Left colon (tissue), 2 donors: ENCODE measurements at places on chromosomes 5 and 9.

- no peak for DNase-seq
Measured at GRCh38 chr9:129640086-129640870, 1.7 kb downstream of the ASB6 start.

- DNase-seq: no peak
Measured at GRCh38 chr9:115882911-115883310, 270.7 kb upstream of the PAPPA start.

- no peak for DNase-seq
Measured at GRCh38 chr5:80149161-80149609, 106.7 kb downstream of the SERINC5 start.

DNA sequence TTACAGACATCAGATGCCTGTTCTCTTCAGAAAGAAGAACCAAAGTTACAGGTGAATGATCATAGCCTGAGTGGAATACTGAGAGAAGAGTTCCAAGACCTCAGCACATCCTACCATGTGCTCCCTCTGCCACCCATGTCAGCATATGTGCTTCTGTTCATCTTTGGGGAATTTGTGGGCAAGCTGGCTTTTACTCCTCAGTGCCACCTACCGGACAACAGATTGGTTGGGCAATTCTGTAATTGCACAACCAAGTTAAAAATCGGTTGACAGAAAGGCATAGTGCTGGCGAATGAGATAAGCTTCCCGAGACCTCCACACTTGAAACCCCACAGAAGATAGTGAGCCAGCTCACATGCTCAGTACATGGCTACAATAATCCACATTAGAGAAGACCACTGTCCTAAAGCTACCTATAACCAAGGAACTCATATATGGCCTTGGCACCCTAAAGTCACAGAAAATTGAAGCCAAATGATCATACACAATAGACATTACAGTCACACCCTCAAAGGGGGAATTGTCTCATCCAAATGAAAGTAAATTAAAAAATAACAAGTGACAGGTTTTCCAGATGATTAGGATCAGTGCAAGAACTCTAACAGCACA is 1238.0 kb upstream of the NUDT12 start:
- no peak for DNase-seq

DNA sequence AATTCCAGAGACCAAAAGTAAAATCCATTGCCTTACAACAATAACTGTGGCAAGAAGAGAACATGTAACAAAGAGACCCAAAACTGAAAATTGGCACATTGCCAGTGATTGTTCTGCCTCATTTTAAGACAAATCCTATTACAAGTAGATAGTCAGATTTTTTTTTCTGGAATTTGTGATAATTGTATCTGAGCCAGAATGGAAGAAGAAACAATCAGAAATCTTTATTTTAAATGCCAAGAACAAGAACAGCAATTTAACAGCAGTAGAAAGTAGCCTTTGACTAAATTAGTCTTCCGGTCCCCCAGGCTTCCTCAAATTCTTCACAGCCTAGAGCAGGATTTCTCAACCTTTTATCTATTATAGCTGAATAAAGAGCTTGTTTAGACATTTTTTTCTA is 106.7 kb upstream of the PTPN3 start:
- no peak for DNase-seq

DNA sequence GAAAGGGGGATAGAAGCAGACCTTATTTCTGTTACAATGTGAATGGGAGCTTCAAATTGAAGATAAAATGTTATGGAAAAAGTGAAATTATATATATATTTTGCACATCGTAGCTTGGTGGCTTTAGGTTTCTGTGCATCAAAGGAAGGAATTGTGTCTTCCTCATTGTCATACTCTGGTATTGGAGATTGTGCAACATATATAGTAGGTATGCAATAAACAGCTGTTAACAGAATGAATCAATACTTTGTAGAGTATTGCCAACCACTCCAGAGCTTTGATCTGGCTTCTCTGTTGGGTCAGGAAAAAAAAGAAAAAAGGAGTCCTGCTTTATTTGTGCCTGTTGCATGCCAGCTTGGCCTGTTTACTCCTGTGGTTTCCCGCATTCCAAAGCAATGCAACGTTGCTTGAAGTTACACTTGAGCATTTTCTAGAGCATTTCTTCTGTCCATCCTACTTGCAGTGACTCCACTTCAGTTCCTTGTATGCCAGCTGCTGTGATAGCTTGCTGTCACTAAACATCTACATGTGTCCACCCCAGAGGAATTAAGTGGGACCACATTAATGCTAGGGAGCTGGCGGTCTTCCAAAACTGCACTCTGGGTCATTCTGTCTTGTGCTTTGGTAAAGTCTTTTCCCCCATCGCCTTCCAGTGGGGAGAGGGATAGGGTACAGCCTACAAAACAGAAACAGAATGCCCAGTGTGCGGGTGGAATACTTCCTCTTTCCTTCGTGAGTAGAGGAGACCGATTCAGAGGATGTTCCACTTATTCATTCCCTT is 62.0 kb upstream of the MEF2C start:
- DNase-seq: no peak

- no peak for DNase-seq
Measured at GRCh38 chr5:56648460-56649034, 166.8 kb upstream of the MAP3K1 start.

DNA sequence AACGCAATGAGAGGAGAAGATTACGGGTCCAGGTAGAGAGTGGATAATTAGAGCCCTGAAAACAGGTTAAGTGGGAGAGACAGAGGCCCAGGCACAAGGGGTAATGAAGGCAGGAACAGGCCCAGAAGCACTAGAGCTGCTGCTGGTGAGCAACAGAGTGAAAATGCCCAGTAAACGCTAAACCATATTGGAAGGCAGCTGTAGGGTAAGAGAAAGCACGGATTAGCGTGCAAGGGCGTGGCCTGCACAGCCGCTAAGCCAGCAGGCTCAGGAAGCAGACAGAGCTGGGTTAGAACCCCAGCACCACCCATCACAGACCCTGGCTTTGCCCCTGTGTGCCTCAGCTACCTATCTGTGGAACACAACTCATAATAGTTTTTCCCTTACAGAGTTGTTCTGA is 93.2 kb downstream of the PAX5 start:
- DNase-seq: no peak

DNA sequence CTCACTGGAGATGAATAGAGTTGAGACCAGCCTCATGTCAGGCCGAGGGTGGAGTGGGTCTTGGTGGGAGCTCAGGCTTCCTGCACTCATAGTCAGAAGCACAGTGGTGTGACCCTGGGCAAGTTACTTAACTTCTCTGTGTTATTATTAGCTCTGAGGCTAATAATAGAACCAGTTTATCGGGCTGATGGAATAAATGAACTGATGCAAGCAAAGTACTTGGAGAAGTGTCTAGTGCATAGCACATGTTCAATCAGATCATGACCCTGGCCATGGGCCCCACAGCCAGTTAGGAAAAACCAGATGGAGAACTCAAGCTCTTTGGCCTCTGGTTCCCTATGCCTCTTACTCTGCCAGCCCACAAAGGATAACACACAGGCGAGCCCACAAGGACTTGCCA is 45.3 kb upstream of the OSMR start:
- no peak for DNase-seq

DNA sequence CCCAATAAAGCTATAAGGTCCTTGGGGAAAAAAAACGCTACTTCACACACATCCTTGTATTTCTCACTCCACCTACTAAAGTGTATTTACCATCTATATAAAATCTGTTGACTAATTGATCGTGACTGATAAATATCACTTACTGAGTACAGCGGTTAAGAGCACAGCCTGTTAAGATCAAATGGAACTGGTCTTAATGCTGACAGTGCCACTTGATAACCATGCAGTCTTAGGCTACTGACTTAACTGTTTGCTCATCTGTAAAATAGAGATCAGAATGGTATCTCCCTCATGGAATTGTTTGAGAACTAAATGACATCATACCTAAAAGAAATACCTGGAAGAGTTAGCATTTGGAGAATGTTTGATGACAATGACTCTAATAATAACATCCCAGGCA is 67.5 kb downstream of the ZFAND5 start:
- no peak for DNase-seq

DNA sequence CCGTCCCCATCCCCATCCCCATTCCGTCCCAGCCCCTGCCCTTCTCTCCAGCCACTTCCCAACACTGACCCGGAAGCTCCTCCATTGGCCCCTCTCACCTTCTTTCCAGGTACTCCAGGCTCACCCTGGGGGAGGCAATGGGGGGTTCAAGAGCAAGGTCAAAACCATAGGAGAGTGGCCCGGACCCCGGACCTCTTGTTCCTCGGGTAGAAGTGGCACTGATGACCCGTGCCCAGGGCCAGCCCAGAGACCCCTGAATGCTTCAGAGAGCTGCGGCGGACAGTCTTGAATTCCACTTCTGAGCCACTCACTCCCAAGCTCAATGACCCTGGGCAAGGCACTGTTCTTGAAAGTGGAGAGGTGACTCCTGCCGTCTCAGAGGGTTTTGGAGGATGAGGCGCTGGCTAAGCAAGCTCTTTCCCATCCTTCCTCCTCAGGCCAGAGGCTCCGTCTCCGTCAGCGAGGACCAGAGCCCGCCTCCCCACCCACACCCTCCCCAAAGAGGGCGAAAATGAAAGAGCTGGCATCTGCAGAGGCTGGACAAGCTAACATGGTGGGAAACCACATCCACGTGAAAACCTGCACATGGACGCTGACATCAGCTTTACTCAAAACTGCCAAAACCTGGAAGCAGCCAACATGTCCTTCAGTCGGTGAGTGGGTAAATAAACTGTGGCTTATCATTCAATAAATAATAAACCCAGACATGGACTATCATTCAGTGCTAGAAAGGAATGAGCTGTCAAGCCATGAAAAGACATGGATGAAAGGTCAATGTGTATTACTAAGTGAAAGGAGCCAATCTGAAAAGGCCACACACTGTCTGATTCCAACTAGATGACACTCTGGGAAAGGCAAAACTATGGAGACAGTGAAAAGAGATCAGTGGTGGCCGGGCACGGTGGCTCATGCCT is 27.3 kb upstream of the PHYKPL start:
- no peak for DNase-seq

GRCh38 chr5:81631621-81632020 is 119.3 kb downstream of the SSBP2 start:
- DNase-seq: no peak

DNA sequence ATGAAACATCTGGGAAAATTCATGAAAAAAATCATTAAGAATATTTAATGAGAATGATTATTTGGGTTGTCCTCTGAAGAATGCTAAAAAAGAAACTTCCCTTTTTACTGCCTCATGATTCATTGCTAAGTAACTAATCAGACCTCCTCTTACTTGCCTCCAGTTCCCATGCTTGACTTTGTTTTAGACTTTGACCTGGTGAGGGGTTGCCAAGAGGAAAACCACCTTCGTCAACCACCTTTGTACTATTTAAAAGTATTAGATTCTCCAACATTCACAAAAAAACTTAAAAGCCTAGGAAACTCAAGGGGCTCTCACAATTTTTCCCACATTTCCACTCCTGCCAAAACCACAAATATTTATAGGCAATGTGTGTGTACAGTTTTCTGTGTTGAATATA is 115.2 kb upstream of the ST8SIA4 start:
- DNase-seq: no peak

GRCh38 chr5:88745093-88745696 is 137.8 kb downstream of the MEF2C start:
- DNase-seq: no peak

DNA sequence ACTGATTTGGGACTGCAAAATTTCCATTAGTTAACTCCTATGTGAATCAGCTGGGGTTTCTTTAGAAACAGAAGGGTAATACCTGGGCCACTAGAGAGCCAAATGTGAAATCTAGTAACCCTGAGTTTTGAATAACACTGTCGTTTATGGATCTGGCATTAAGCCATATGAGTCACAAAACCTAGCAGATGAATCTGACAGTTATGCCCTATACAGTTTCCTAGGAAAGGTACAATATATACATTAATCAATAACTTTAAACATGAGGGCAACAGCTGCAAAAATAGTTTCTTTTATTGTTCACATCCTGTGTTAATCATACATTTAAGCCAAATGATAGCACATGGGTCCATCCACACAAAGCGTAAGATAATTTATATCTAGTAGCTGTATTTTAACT is 56.9 kb downstream of the PAM start:
- DNase-seq: no peak

GRCh38 chr5:14190194-14191164 is 47.3 kb downstream of the TRIO start:
- DNase-seq: no peak

GRCh38 chr5:54234304-54234933 is 76.0 kb downstream of the ARL15 start:
- no peak for DNase-seq

DNA sequence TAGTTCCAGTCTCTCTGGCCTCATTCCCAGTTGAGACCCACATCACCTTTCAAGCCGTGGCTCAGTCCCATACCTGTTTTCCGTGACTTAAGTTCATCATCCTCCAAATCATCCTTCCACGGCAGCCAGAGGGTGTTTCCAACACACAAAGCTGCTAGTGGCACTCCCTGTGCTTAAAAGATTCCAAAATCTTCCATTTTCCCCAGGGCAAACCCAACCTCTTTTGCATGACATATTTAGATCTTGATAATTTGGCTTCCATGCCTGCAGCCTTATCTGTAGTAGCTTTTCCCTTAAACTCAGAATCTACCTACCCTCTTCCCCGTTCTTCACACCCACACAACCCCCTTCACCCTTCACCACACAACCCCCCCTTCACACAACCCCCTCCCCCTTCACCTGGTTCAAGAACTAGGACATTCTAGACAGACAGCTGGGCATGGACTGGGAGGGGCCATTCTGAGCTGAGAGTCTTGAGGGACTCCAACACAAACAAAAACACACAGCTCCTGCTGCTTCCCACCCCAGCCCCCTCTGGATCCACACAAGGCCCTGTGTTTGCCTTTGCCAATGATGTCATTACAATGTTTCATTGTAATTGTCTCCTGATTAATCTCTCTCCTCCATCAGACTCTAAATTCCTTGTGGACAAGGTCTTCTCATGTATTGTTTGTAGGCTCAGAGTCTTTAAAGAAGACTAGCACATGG is 268.2 kb downstream of the SH3GL2 start:
- no peak for DNase-seq

DNA sequence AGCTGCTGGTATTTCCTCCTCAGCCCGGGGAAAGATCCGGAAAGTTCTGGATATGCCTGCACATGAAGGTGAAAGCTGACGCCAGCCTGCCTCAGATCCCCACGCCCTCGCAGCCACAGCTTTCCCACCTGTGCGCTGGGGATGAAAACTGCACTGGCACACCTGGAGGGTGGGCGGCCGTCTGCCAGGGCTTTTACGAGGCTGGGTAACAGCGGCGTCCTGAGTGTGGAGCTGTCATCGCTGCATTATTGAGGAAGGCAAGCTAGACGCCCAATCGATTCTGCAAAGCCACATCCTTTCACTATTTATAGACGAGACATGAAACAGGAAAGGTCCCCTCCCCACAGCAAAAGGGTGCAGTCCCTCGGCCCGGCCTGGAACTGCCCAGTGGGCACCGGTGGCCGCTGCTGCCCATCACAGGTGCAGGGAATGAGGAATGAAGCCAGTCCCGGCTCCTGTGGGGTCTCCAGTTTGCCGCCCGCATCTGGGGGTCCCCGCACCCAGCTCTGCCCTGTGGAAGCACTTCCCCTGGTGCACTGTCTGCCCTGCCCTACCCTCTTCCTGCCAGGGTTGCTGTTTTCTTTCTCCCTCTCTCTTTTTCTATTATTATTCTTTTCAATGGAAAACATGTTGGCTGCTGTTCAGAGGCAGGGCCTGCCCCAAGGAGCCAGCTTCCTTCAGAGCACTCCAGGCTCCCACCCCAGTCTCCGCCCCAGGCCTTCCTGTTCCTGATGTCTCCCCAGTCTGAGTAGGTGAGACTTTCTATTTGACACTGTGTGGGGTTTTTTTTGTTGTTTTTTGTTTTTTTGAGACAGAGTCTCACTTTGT is 7.0 kb downstream of the NOTCH1 start:
- peak; percentile 82 for DNase-seq

GRCh38 chr5:139690064-139690802 is 42.1 kb downstream of the CXXC5 start:
- DNase-seq: peak; percentile 46

GRCh38 chr5:103218164-103218563 is 40.4 kb upstream of the MACIR start:
- DNase-seq: no peak
